ENCODE measurements at places on chromosomes 16 and 17.

- no peak for DNase-seq
Observed at GRCh38 chr17:79730769-79731483, at the start of gene ENPP7. ENPP7 (plus strand) TSS chr17:79730943; CDS start chr17:79731140, 197 bp downstream.

GRCh38 chr17:72970246-72970645 is 122.2 kb downstream of the SLC39A11 start:
- no peak for DNase-seq

DNA sequence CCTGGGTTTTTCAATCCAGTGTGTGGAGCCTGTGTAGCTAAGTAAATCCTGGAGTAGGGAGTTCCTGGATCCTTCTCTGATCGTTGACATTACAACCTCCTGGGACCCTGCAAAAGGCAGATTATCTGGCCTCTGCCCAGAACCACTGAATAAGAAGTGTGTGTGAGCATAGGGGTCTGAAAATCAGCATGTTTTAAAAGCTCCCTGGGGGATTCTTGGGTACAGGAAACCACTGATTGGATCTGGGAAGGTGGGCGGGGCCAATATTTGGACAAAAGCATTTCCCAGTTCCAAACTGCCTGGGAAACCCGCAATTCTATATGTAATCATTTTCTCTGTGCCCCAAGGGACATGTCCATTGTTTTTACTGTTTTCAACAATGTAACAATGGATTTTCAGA is 27.2 kb upstream of the BEAN1 start:
- DNase-seq, result no peak

- no peak for DNase-seq
Observed at GRCh38 chr17:81241648-81242420, 2.7 kb downstream of the NDUFAF8 start.

- peak; percentile 32 for DNase-seq
Observed at GRCh38 chr16:85514598-85515318, 98.4 kb upstream of the GSE1 start.

DNA sequence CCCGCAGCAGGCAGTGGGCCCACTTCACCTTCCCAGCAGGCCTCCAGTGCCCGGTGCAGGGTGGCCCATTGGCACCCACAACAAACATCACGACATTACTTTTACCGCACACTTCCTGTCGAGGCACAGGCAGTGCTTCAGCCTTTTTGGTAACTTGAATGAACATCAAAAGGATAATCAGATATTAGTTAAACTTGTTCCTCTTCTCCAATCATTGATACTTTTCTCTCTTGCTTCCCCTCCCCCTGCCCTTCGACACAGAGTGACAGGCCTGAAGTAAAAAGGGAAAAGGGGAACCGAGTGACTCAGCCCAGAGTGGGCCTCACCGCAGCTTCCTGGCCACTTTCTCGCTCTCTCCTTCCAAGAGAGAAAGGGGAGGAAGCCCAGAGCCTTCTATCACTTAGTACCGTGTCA is 507.0 kb downstream of the MAF start:
- no peak for DNase-seq
